WERI-Rb-1 (cell line): ENCODE measurements at places on chromosomes 11 and 22.

DNA sequence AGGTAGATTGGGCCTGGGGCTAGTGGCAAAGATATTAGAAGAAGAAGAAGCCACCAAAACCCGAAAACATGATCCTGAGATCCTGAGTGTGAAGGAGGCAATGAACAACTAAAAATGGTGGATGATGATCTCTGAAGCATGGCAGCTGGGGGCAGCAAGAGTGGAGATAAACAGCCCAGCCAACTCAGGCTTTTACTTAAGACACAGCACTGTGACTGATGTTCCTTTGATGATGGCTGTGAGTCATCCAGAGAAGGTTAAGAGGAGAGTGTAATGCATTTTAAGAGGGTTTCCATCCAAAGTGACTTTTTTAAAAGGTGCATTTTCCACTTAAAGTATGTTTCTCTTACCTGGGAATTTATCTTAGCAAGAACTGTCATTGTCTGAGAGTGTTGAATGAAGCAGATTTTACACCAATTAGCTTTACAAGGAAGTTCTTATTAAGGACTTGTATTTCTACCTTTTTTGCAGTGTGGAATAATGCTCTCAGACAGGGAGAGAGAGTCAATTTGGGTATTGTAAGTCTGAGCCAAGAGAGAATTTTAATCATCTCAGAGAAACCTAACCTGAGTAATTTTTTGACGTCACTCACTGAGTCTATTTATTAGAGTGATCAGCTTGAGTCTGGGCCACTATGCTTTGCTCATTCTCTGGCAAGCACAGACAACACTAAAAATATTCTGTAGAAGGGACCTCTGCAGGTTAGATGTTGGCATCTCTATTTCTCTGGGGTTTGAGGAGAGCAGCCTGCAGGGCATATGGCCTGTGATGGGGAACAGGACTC is 14.1 kb upstream of the CALCB start:
- DNase-seq = no peak

DNA sequence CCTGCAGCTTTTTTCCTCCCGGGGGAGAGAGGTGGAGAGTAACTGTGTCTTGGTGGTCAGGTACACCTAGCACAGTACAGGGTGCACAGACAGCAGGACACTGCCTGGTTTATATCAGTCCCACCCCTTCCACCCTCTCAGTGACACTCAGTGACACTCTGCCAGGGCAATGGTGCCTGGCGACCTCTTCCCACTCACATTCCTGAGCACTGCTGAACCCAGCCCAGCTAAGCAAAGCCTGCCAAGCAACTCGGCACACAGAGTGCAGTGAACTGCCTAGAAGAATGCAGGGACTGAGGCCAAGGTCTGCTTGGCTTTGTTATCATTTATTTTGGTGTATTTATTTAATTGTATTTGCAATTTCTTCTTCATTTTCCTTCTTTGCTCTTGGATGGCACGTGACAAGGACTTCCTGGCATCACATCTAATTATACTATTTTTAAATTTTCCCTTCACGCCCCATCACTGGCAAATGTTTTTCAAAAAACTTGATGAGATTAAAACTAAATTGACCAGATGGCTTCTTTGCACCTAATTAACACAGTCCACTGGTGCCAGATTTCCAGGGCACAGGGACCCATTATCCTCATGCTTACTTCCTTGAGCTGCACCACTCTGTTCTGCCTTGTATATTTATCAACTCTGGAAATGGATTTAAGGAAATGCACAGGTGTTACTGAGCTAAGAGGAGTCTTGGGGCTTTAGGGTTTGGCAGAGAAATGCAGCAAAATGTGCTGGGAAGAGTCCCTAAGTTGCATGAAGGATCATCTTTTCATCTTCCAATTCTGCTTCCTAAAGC is 205.6 kb downstream of the ADAMTS15 start:
- DNase-seq = no peak

- no peak for DNase-seq
Measured at GRCh38 chr11:65419460-65419771, 3.2 kb upstream of the NEAT1 start.

DNA sequence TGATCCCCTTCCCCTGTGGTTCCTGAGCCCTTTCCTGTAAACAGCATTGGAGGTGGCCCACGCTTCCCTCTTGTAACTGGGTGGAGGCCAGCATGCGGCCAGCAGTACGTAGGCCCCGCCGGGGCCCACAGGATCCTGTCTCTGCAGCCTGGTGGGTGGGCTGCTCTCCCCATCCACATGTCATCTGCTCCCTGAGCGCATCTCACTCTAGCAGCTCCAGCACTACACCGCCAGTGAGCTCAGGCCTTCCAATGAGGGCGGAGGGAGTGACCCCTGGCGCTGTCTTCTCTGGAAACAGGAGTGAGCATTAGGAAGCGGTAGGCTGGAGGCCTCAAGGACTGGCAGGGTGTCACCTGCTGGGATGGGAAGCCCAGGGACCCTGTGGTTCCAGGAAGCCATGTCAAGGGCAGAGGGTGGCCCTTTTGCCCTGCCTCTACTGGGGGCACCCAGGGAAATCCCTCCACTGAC is 363.9 kb downstream of the TBC1D22A start:
- no peak for DNase-seq

DNA sequence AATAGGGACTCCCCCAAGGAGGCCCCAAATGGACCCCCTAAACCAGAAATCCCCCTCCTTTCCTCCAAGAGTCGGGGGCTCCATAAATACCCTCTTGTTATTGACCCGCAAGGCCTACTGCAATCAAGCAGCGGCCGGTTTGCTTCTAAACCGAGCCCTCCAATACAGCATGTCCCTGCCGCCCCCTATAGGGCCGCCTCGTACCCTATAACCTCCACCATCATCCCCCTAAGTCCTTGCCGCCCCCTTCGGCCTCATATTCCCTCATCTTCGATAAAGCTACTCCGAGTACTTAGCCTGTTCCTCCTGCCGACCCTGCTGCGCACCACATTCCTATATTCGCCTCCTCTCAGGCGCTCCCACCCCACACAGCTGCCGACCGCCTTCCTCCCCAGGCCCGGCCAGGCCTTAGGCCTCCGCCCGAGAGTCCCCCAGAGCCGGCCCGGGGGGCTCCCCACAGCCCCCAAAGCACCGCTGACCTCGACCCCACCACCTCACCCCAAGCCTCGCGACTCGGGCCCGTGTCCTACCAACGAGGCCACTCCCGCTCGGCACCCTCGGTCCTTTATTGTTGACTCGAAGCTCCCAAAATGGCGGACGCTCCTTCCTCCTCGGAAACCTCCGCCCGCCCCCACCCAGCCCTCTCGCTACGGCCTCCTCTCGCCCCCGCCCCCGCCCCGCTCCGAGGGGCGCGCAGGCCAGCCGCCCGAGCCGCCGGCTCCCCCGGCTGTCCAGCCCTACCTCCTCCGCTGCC is 430 bp downstream of the DDX6 start:
- peak; percentile 71 for DNase-seq

GRCh38 chr11:121257976-121258375 is 34.6 kb upstream of the SC5D start:
- DNase-seq = no peak

DNA sequence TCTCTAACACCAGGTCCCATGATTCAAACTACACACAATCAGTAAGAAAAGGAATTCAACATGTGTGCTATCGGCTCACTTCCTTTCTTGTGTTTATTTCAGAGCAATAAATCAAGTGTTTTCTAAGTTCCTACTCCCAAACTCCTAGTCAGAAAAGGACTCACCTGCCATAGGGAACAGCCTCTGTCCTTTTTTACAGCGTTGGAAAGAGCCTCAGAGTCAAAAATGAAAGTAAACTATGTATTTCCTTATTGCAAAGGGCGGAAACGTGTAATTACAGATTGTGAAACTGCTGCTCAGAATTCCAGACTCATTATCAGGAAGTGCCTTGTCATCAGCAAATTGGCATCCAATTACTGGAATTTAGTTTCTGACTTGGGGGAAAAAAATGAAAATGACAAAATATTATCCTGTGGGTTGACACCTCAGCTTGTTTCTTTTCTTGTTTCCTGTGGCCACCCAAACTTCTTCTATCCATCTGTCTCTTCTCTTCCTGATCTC is at the start of gene CASP4:
Gene CASP4 (minus strand): TSS at position 220 of the 501 bp plus-strand sequence. CDS start 49 bp downstream, at position 171.
- DNase-seq = no peak

DNA sequence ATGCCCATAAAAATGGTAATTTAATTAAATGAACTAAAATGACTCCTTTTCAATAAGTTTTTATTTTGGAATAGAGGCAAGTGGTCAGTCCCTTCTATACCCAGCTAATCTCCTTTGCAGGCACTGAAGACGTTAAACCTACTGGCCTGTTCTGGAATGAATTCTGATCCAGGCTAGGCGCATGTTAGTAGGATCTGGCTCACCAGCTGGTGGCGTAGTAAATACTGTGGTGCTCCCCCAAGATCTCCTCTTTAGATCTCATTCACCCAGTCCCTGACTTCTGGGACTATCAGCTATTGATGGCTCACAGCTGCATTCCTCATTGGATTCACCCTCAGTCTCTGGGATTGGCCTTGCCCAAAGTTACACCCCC is 173.7 kb upstream of the DDI1 start:
- no peak for DNase-seq

- DNase-seq = no peak
Measured at GRCh38 chr11:106015066-106015465, 7.0 kb downstream of the MSANTD4 start.

GRCh38 chr11:98296091-98296880 is 724.5 kb upstream of the CNTN5 start:
- DNase-seq = peak; percentile 62

GRCh38 chr11:122176651-122177050 is 60.6 kb upstream of the BLID start:
- DNase-seq = no peak

DNA sequence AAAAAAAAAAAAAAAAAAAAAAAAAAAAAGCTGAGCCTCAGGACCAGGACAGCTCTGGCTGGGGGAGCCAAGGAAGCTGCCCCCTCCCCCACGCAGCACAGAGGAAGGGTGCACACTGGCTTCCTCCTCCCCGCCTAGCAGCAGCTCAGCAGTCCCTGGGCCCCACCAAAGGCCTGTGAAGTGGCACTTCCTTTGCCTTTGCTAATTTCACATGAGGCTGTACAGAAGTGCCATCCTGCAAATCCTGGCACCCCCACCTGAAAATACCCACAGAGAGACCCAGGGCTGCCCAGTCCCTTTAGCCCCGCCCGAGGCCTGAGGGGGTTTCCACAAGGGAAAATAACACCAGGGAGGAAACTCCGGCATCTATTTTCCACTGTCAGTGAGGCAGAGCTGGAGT is 3.9 kb downstream of the RHOG start:
- no peak for DNase-seq

DNA sequence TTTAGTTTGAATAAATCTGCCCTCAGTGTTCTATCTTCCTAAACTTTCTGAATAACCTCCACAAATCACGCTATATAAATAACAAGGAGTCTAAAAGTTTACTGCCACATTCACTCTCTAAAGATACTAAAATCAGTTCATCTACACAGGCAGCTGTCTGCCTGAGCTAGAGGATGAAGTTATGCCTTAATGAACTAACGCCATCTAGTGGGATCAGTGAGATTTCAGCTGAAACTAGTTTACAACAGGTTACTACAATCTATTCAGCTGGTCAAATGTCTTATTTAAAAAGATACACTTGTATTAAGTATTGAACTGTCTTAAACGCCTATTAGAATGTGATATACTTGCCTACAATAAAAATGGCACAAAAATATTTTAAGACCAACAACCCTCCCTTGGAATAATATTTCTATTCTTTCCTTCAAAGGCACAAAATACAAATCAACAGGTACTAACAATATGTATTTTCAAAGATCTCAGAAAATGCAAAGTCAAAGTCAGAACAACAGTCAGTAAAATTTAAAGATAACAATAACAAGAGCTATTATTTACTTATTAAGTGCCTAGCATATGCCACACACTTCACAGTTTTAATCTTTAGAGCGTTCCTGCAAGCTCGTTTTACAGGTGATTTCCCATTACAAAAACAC is 84.1 kb downstream of the LARGE2 start:
- DNase-seq = peak; percentile 33

DNA sequence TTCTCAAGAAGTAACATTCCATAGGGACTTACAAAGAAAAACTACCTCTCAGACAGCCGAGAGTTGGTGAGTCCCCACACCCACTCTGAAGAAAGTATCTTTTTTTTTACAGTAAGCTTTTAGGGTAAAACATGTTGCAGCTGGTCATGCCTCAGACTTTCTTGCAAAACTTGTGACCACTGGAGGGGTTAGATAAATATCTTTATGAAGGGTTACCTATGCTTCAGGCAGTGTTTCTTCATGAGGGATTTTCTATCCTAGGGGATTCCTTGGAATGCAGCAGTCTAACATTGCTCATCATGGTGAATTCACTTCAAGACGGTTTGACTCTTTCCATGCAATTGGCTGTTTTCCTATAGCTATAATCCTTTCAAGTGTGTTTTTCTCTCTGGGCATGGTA is 20.8 kb upstream of the SNX19 start:
- DNase-seq = no peak

- DNase-seq = no peak
Measured at GRCh38 chr11:7890417-7891172, 40.5 kb downstream of the OR10A6 start.

- DNase-seq = no peak
Measured at GRCh38 chr11:69298267-69299022, 4.5 kb downstream of the MYEOV start.

GRCh38 chr11:11535611-11536010 is 86.2 kb downstream of the GALNT18 start:
- DNase-seq = no peak

DNA sequence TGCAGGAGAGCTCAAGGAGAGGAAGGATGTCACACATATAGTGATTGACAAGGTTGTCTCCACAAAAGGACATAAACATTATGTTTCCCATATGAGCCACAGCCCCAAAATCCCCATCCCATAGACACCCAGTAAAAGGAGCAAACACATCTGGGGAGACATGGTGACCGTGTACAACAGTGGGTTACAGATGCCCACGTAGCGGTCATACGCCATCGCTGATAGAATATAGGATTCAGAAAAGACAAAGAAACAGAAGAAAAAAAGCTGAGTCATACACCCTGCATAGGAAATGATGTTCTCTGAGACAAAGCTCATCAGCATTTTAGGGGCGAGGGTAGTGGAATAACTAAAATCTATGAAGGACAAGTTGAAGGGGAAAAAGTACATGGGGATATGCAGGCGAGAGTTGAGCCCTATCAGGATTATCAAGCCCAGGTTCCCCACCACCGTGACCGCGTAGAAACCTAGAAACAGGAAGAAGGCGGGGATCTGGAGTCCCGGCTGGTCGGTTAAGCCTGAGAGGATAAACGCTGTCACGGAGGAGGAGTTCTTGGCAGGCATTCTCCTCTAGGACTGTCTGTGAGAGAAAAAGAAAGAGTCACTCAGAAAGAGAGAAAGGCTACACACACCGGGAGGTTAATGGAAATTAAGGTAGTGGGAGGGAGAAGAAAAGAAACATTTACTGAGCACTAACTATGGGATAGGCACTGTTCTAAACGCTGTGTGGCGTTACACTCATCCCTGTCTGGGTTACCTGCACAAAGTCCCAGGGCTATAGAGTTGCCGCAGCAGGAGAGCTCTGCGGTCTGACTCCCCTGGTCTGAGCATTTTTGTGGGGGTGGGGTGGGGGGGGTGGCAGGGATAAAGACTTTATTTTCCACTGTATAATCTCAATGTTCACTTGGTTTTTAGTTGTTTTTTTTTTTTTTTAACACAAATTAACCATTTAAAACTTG is 36.1 kb upstream of the OR8B8 start:
- DNase-seq = peak; percentile 68
